ENCODE measurements at places on chromosomes 1 and 21. TPM values are rescaled to one million over a fixed set of nuclear protein-coding genes. Genes with fewer than 3 reads are reported as not detected.

GRCh38 chr1:11174261-11174942 lies 14.8 kb upstream of the ANGPTL7 start:
- H3K36me3 ChIP-seq, result no peaks in the 10 kb centered on the region
- H3K27me3 ChIP-seq, result no peaks in the 10 kb centered on the region
- DNase-seq, result no peak
- no peak overlapping the region for H3K4me3 ChIP-seq
- H3K27ac ChIP-seq, result no peak overlapping the region
- H3K4me1 ChIP-seq, result peaks cover 13% of the 10 kb centered on the region

DNA sequence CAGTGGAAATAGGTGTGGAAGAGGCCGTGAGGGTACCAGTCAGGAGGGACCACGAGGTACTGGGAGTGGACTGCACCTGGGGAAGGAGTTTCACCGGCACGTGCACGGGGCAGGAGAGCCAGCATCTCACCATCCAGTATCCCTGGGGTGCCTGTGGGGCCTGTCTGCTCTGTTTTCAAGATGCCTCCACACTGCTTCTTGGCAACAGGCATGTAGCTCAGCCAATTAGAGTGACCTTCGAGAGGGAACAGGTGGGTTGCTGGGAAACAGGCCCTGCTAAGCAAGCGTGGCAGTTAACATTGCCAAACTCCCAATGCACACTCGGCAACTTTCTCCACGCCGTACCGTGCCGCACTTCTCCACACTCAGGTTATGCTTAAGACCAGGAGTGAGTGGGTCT lies 17.7 kb downstream of the KCNC4 start:
- H3K4me3 ChIP-seq, result no peak overlapping the region
- no peaks in the 10 kb centered on the region for H3K27me3 ChIP-seq
- peaks cover 31% of the 10 kb centered on the region for H3K36me3 ChIP-seq
- H3K4me1 ChIP-seq, result peaks cover 5% of the 10 kb centered on the region
- no peak overlapping the region for H3K27ac ChIP-seq

Gene CBS
- 582 TPM for total RNA-seq

GRCh38 chr1:37606481-37607263 lies 10.9 kb upstream of the GNL2 start:
- no peak overlapping the region for H3K27ac ChIP-seq
- no peak for DNase-seq
- no peaks in the 10 kb centered on the region for H3K4me1 ChIP-seq
- peaks cover 2% of the 10 kb centered on the region for H3K27me3 ChIP-seq

- H3K4me1 ChIP-seq, result peaks cover 6% of the 10 kb centered on the region
- no peaks in the 10 kb centered on the region for H3K27me3 ChIP-seq
- no peak overlapping the region for H3K4me3 ChIP-seq
- no peak for DNase-seq
- no peak overlapping the region for H3K27ac ChIP-seq
Measured at GRCh38 chr1:159652506-159652905, 61.9 kb downstream of the CRP start.

All from WTC11 (cell line).